ENCODE measurements at places on chromosomes 12 and 14.

- DNase-seq = peak; percentile 71
Observed at GRCh38 chr14:75822522-75823141, 159.2 kb downstream of the TGFB3 start.

GRCh38 chr12:92085040-92085735 is 60.5 kb downstream of the BTG1 start:
- peak; percentile 47 for DNase-seq

DNA sequence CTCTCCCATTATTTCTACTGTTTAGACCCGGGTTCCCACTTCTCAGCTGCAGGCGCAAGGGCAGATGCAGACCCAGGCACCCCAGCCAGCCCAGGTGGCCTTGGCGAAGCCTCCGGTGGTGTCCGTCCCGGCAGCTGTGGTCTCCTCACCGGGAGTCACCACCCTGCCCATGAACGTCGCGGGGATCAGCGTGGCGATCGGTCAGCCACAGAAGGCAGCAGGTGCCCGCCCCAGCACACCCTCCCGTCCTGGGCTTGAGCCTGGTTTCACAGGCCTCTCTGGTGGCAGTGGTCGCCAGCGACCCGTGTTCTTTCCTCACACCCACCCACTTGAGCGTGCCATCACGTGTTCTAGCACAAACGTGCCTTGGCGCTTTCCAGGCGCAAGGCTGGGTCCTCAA is 77.4 kb downstream of the DDX51 start:
- DNase-seq = no peak

- DNase-seq = no peak
Observed at GRCh38 chr12:15932327-15932726, 21.2 kb downstream of the DERA start.

DNA sequence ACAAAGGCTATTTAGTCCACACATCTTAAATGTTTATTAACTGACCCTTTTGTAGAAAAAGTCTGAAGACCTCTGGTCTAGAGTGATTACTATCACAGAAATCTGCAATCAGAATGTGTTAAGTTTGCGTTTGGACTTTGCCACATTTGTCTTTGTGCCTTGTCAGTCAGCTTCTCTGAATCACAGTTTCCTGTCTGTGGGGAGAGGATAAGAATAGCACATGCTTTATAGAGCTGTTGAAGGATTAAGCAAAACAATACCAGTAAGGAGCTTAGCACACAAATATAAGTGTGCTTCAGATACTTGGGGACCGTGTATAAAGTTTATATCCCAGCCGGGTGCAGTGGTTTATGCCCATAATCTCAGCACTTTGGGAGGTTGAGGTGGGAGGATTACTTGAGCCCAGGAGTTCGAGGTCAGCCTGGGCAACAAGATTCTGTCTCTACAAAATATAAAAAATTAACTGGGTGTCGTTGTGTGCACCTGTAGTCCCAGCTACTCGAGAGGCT is 63.0 kb upstream of the BTG1 start:
- DNase-seq = peak; percentile 73

- peak; percentile 80 for DNase-seq
Observed at GRCh38 chr12:120684523-120684932, 2.4 kb upstream of the MLEC start.

DNA sequence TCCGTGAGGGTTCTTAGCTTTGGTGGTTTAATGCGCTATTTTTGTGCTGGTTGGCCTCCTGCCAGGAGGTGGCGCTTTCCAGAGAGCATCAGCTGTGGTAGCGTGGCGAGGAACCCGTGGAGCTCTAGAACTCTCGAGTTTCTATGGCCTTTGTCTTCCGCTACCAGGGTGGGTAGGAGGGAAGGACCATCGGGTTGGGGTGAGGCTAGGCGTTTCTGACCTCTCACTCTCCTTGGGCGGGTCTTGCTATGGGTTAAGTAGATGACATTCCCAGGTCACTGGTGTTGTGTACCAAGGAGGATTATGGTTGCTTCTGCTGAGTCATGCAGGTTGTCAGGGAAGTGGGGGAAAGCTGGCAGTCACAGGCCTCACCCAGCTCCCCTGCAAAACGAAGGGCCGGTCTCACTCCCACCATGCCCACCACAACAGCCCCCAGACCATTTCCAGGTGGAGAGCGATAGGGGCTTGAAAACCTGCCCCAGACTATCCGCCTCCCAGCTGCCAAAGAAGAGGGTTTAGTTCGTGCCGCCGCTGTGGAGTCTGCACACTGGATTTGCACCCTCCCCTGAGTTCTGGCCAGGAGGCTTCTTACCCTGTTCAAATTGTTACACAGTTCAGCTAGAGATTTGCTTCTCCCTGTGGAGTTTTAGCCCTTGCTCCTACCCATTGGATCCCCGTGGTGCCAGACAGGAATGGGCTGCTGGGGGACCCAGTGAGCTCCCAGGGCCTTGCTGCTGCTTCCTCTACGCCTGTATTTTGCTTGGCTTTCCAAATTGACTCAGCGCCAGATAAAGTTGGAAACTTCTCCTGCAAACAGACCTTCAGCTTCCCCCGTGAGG is 21.9 kb downstream of the RNFT2 start:
- DNase-seq = no peak

GRCh38 chr12:101474248-101474647 is 888 bp upstream of the SPIC start:
- DNase-seq = no peak

GRCh38 chr12:104632724-104633201 is 176.0 kb downstream of the CHST11 start:
- peak; percentile 50 for DNase-seq

Data from mesenchymal stem cell (in vitro differentiated cells and primary cell).